ENCODE measurements at places on chromosomes 6 and 20.

GRCh38 chr6:47485491-47486135 lies 8.0 kb downstream of the CD2AP start:
- DNase-seq: no peak

- DNase-seq: no peak
Observed at GRCh38 chr20:23079016-23079351, 7.1 kb downstream of the CD93 start.

DNA sequence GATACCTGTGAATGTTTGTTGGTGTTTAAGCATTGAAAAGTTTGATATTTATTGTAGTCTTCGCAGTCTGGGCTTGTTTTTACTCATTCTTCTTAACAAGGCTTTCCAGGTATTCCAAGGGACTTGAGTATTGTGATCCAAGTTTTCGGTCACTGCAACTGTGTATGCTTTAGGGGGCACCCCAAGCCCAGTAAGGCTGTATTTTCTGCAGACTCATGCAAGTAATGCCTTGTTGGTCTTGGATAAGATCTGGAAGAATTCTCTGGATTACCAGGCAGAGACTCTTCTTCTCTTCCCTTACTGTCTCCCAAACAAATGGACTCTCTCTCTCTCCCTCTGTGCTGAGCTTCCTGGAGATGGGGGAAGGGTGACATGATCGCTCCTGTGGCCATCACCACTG lies 82.1 kb downstream of the RFPL4B start:
- DNase-seq: peak; percentile 53

DNA sequence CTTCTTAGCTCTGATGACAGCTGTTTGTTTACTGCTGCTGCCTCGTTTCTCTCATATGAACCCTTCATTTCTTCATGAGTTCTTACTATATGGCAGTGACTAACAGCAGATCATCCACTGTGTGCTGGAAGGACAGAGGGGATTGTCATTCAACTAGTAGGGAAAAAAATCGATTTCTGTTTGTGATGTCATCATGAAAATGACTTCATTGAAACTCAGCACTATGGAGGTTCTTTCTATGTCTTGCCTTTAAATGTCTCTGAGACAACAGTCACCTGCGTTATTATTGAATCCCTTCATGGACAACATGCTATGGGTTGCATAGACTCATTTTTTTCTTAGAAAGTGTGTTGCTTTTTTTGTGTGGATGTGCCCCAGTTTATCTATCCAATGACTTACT lies 394.4 kb downstream of the DOK5 start:
- no peak for DNase-seq

DNA sequence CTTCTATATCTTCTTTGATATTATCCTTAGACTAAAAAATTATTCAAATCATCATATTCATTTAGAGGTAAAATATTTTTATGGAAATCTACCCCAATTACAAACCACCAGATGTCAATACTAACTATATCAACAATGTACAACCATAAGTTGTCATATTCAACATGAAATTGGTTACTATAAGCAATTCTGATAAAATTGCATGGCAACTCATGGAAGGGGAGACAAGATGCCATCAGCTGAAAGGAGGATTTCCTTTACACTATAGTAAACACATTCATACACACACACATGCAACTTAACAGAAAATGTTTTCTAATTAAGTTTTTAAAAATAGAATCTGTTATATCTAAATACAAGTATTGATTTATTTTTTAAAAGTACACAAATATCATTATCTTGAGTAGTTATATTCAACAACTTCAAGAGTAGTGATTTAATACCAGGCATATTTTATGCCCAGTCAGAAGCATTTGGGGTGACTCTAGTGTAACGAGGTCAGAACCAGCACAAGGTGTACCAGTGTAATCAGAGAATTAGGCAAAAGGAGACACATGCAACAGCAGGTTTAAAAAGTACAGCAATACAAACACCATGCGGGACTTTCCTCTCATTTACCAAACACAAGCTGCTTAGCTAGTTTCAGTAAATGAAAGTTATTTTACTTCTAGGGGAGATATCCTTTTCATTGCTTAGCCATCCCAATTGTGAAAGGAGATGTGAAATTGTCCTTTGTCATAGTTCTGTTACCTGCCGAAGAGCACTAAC lies 1.0 kb downstream of the FILIP1 start:
- DNase-seq: no peak

DNA sequence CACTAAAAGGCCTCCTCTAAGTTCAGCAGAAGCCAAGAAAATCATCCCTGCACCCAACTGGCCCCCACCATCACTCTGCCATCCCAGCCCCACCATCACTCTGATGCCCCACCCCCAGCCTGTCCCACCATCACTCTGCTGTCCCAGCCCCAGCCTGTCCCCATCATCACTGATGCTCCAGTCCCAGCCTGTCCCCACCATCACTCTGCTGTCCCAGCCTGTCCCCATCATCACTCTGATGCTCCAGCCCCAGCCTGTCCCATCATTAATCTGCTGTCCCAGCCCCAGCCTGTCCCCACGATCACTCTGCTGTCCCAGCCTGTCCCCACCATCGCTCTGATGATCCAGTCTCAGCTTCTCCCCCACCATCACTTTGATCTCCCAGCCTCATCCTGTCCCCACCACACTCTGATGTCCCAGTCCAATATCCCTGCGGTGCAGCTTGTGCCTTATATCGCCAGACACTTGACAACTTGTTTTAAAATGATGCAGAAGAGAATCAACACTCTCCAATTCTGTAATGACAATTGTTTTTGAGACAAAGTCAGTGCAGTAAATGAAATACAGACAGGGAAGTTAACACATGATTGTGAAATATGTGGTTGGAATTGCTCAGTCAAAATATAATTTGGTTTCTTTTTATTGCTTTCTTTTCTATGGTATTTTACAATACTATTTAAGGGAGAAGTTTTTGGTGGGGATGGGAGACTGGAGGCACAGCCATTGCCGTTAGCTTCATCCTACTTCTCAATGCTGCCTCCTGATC lies 100.8 kb downstream of the TNFAIP3 start:
- DNase-seq: no peak

DNA sequence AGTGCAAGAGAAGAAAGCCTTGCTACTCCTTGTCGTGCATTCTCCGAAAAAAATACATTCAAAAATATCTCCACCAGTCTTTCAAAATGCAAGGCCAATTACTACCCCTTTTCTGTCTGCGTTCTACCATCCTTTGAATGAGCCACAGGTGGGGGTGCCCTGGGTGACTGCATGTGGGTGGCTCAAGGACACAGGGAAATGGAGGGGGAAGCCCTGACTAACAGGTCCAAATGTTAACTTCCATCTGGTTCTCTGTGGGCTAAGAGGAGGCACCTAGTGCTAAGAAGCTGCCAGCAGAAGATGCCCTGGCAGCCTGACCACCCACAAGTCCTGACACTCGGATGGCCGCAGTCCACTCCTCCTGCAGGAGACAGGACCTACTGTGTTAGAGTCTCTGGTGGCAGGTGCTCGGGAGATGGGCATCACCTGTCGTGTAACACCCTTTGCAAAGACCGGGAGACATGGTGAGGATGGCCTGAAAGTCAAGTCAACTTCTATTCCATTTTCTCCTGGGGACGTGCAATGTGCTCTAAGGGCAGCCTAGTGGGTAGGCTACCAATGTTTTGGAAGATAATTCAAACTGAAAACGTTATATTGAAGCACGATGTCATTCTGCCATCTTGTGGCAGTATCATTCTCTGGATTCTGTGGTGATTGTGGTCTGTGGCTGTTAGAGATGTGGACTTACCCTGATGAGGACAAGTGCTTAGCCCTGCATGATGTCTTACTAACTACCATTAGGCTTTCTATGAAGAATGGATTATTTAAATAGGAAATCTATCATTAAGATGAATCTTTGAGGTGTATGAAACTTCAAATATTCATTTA lies 27.4 kb upstream of the IGF2R start:
- DNase-seq: peak; percentile 57

GRCh38 chr20:1346315-1346969 lies 17.5 kb upstream of the SDCBP2 start:
- DNase-seq: no peak

- no peak for DNase-seq
Observed at GRCh38 chr6:46937642-46938041, 15.9 kb upstream of the ADGRF5 start.

- no peak for DNase-seq
Observed at GRCh38 chr6:5670381-5670780, 336.3 kb downstream of the NRN1 start.

- DNase-seq: no peak
Observed at GRCh38 chr6:93209358-93209757, 210.0 kb downstream of the EPHA7 start.

- no peak for DNase-seq
Observed at GRCh38 chr20:48832405-48832730, 4.6 kb upstream of the PREX1 start.

DNA sequence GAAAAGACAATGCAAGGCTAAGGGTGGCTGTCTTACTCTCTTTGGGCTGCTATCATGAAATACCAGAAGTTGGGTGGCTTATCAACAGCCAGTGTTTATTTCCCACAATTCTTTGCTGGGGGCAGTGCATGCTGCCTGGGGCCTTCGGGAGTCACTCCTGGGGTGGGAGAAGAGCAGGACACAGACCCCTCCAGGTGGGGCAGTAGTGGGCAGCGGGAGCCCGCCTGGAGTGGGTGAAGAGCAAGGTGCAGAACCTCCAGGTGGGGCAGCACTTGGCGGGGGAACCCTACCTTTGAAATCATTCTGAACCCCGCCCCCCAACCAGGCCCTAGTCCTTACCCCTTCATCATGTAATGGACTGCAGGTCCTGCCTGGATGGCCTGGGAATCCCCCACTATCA lies 69.6 kb upstream of the THBS2 start:
- no peak for DNase-seq

- peak; percentile 63 for DNase-seq
Observed at GRCh38 chr20:8394308-8394945, 262.4 kb downstream of the PLCB1 start.

- DNase-seq: no peak
Observed at GRCh38 chr6:15551262-15551661, 111.6 kb downstream of the DTNBP1 start.

GRCh38 chr6:31874836-31875572 lies 3.8 kb downstream of the SLC44A4 start:
- peak; percentile 66 for DNase-seq

DNA sequence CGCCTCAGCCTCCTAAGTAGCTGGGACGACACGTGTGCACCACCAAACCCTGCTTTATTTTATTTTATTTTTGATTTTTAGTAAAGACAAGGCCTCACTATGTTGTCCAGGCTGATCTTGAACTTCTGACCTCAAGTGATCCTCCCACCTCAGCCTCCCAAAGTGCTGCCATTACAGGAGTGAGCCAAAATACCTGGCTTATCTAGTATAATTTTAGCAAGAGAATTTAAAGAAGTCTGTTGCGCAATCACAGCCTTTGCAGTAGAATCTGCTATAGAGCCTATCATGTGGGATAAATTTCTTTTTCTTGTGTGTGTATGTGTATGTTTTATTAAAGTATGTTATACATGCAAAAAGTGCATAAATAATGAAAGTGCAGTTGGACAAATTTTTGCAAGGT lies 92.1 kb upstream of the ANKEF1 start:
- DNase-seq: no peak

DNA sequence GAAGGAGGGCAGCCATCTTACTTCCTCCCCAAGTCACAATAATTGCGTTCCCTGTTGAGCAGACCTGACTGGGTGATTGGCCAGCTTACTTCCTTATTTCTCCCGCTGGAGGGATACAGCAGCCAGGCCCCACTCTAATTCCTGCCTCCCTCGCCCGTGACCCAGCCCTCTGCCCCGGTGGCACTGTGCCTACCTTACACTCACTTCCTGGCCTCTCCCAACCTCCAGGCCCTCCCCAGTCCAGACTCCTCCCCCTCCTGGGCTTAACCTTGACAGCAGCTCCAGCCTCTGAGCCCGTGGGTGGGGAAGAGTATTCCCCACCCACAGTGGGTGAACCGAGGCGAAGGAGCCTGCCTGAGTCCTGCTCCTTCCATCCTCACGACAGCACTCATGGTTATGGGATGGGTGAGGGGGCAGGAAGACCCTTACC lies 3.0 kb downstream of the BAK1 start:
- no peak for DNase-seq

DNA sequence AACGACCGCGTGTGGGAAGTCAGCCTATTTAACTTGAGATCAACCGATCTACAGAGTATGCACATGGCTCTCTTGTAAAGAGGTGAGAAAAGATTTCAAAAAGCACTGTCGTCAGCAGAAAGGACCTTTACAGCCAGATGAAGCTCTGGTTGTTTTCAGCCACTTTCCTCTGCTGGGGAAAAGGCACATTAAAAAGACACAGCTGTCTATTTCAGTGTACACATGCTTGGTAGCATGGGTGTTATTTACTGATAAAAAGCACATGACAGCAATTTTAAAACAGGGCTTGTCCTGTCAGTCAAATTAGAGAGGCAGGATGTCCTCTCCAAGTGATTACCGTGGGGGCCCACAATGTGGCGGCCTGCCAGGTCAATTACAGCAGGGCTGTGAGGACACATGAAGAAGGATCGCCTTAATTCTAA lies 188.9 kb downstream of the PRKN start:
- DNase-seq: no peak

- DNase-seq: no peak
Observed at GRCh38 chr20:35146299-35146919, 727 bp downstream of the EDEM2 start.

GRCh38 chr20:6818033-6818808 lies 50.7 kb downstream of the BMP2 start:
- DNase-seq: no peak

Data from IMR-90 (cell line).